ENCODE measurements at places on chromosomes 16 and 17. TPM values are rescaled to one million over a fixed set of nuclear protein-coding genes. Genes with fewer than 3 reads are reported as not detected.

TNP2 gene
- total RNA-seq, result not detected

SLC25A10 gene
- total RNA-seq, result 25.1 TPM

DNA sequence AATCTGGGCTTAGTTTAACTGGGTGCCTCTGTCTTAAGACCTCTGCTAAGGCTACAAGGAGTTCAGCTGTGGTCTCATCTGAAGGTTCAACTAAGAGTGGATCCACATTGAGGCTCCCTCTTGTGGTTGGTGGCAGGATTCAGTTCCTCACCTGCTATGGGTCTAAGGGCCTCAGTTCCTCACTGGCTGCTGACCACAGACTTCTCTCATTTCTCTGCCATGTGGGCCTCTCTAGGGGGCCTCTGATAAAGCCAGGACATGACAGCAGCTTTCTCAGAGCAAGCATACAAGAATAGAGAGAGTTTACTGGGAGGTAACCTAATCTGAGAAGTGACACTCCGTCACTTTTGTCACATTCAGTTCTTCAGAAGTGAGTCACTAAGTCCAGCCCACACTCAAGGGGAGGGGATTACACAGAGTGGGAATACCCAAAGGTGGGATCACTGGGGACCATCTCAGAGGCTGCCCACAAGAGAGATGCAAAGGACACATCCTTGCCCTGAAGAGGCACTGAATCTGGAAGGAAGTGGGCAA lies 19.2 kb upstream of the ABAT start:
- DNase-seq, result no peak
- H3K4me3 ChIP-seq, result no peak overlapping the region
- no peaks in the 10 kb centered on the region for H3K27me3 ChIP-seq
- H3K27ac ChIP-seq, result no peak overlapping the region

C1QTNF8 gene
- total RNA-seq, result not detected

GRCh38 chr17:82756166-82756565 lies 4.3 kb downstream of the TBCD start:
- no peak for DNase-seq
- peaks cover 19% of the 10 kb centered on the region for H3K4me1 ChIP-seq
- H3K27me3 ChIP-seq, result no peaks in the 10 kb centered on the region
- H3K4me3 ChIP-seq, result no peak overlapping the region
- no peak overlapping the region for H3K27ac ChIP-seq

DNA sequence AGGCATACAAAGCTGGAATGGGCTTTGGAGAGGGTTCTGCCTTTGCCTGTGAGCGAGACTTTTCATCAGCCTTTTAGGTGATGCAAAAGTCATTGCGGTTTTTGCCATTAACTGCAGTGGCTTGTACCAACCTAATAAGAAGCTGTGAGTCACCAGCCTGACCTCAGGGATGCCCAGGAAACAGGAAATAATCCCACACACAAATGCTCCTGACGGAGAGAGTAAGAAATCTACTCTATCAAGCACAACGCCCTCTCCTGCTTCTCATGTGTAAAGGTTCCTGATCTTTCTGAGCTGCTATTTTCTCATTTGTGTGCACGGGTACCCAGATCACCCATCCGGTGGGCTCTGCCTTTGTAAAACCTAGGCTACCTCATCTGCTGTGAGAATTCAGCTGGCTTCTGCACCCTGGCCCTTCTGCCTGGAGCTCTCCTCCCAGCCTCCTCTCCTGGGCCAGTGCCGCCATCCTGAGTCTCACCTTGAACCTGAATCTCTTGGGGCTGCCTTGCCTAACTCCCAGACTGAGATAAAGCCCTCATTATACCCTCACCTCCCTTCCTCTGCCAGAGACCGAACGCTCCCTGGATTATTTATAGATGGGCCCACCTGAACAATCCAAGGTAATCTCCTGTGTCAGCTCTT lies 299.7 kb downstream of the C16orf95 start:
- peaks cover 14% of the 10 kb centered on the region for H3K27me3 ChIP-seq
- no peak overlapping the region for H3K27ac ChIP-seq
- no peak overlapping the region for H3K4me3 ChIP-seq
- no peaks in the 10 kb centered on the region for H3K36me3 ChIP-seq
- DNase-seq, result no peak
- no peaks in the 10 kb centered on the region for H3K4me1 ChIP-seq

COX6A2 gene
- total RNA-seq, result not detected

ARL4D gene
- 2.2 TPM for total RNA-seq

MT1M gene
- total RNA-seq, result not detected

DNA sequence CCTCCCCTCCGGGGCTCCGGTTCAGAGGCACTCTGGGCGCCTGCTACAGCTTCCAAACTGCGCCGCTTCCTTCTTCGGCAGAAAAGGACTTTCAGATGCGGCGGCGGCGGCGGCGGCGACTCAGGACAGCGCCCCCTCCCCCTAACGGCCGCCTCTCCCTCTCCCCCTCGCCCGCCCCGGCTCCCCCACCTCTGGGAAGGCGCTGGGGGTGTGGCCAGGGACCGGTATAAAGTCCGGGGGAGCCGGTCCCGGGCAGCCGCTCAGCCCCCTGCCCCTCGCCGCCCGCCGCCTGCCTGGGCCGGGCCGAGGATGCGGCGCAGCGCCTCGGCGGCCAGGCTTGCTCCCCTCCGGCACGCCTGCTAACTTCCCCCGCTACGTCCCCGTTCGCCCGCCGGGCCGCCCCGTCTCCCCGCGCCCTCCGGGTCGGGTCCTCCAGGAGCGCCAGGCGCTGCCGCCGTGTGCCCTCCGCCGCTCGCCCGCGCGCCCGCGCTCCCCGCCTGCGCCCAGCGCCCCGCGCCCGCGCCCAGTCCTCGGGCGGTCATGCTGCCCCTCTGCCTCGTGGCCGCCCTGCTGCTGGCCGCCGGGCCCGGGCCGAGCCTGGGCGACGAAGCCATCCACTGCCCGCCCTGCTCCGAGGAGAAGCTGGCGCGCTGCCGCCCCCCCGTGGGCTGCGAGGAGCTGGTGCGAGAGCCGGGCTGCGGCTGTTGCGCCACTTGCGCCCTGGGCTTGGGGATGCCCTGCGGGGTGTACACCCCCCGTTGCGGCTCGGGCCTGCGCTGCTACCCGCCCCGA lies at the start of gene IGFBP4:
IGFBP4 (plus strand) TSS at position 255 of the 792 bp plus-strand sequence; CDS start at position 541, 286 bp downstream.
- peak within 1 kb of the TSS; percentile 95 for H3K27ac ChIP-seq
- peaks cover 2% of the 10 kb centered on the region for H3K27me3 ChIP-seq
- peaks cover 8% of the 10 kb centered on the region for H3K36me3 ChIP-seq

DNA sequence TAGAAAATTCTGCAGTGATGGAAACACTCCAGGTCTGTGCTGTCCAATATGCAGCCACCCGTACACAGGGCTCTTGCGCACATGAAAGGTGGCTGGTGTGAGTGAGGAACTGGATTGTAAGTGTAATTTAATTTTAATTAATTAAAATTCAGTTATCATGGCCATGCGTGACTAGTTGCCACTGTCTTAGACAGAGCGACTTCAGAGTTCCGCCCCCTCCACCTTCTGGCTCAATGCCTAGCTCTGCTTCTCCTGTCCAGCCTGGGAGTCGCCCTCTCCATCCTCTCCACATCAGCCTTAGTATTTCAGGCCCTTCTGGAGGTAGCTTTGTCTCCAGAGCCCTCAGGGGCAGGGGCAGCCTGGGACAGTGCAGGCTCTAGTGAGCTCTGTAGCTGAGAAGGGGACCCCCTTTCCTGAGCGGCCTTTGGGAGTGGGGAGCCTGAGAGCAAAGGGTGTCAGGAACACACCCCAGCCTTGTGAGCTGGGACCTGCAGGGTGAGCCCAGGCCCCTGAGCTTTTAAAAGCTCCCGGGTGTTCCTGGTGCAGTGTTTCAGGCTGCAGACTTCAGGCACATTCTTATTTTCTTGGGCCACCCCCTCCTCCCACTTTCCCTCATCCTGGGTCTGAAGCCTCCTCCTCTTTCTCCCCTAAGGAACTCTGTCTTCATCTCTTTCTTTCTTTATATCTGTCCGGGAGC lies 99.4 kb downstream of the IRF8 start:
- peak overlapping the region; percentile 71 for H3K27ac ChIP-seq
- peaks cover 27% of the 10 kb centered on the region for H3K4me1 ChIP-seq
- no peaks in the 10 kb centered on the region for H3K27me3 ChIP-seq
- no peak for DNase-seq

Data from activated naive CD8-positive, alpha-beta T cell treated with anti-CD3 and anti-CD28 coated beads, Interleukin-2, amount 10 ng/mL, durations not matched to agents 7 days and 5 days (primary cell).